ENCODE measurements at places on chromosomes 13 and 19. TPM values are rescaled to one million over a fixed set of nuclear protein-coding genes. Genes with fewer than 3 reads are reported as not detected.

DNA sequence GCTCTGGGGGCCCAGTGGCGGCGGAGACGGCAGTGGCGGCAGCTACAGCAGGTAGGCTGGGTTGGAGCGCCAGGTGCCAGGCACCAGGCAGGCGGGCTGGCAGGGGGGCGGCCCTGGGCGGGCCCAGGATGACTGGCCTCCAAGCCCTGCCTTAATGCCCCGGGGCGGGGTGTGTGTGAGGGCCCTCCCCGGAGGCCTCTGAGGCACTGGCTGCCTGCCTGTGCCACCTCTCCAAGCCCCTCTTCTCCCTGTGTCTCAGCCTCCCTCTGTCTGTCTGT lies at the start of gene KLK11:
Gene KLK11 (minus strand): TSS at position 63 of the 278 bp plus-strand sequence. CDS start 985 bp downstream, outside the sequence.
- H3K27me3 ChIP-seq: no peaks in the 10 kb centered on the region
- H3K36me3 ChIP-seq: no peaks in the 10 kb centered on the region
- H3K27ac ChIP-seq: no peak within 1 kb of the TSS
- H3K4me3 ChIP-seq: no peak within 1 kb of the TSS

DNA sequence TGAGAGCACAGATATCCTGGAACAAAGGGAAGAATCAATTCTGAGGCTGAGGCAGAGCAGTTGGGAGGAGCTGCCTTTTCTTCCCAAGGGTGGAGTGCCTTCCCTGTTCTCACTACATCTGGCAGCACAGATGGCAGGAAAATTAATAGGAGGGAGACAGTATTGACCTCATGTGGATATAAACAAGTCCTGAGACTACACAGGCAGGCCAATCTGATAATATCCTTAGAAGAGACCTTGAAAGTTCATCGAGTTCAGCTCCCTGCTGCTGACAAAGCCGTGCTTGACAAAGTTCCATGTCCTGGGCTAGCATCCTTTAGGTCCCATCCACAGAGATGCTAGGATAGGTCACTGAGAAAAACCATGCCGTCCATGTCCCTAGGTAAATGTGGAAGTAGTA lies 1451.5 kb downstream of the EFNB2 start:
- DNase-seq: no peak
- no peak overlapping the region for H3K4me3 ChIP-seq
- H3K27me3 ChIP-seq: no peaks in the 10 kb centered on the region
- no peaks in the 10 kb centered on the region for H3K4me1 ChIP-seq
- H3K27ac ChIP-seq: no peak overlapping the region

DNA sequence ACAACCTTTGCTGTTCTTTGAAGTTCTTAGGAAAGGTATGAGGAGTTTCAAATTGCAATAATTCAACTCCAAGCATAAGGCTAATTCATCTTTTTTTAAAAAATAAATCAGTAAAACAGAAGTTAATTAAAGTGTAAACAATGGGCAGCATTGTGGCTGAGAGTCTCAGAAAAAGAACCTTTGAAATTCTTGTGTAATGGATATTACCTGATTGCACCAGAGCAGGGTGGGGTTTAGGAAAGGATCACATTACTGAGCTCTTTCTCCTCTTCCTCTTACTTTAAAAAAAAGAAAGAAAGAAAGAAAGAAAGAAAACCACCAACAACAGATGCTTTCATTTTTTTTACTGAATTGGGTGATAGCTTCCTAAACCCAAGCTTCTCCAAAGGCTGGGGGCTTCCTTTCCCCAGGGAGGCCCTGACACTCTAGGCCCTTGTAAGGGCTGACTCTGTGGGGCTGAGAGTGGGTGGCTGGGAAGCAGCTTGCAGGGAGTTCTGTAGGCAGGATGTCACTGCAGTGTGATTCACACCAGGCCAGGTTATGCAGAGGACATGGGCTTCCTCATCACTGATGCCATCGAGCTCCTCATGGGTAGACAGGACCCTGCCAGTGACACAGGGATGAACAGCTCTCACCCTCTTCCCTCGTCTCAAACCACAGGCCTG lies 564.5 kb downstream of the FGF9 start:
- no peak overlapping the region for H3K27ac ChIP-seq
- H3K4me1 ChIP-seq: no peaks in the 10 kb centered on the region
- no peak overlapping the region for H3K4me3 ChIP-seq
- peak; percentile 14 for DNase-seq

- no peaks in the 10 kb centered on the region for H3K27me3 ChIP-seq
- H3K27ac ChIP-seq: peak overlapping the region; percentile 98
- peak overlapping the region; percentile 85 for H3K4me3 ChIP-seq
- H3K4me1 ChIP-seq: peaks cover 4% of the 10 kb centered on the region
Measured at GRCh38 chr19:2270157-2270422, 11.9 kb downstream of the PEAK3 start.

- no peaks in the 10 kb centered on the region for H3K4me1 ChIP-seq
- no peaks in the 10 kb centered on the region for H3K36me3 ChIP-seq
- H3K4me3 ChIP-seq: no peak overlapping the region
- no peak overlapping the region for H3K27ac ChIP-seq
Measured at GRCh38 chr13:23583491-23583890, 13.3 kb downstream of the TNFRSF19 start.

CLC gene
- total RNA-seq: not detected

GRCh38 chr13:31824705-31825517 lies 85.6 kb downstream of the RXFP2 start:
- H3K4me3 ChIP-seq: no peak overlapping the region
- H3K27ac ChIP-seq: no peak overlapping the region
- no peak for DNase-seq
- no peaks in the 10 kb centered on the region for H3K36me3 ChIP-seq

GRCh38 chr19:15666883-15667282 lies 6.0 kb upstream of the CYP4F12 start:
- no peak overlapping the region for H3K27ac ChIP-seq
- H3K4me3 ChIP-seq: no peak overlapping the region
- no peak for DNase-seq
- no peaks in the 10 kb centered on the region for H3K4me1 ChIP-seq

DNA sequence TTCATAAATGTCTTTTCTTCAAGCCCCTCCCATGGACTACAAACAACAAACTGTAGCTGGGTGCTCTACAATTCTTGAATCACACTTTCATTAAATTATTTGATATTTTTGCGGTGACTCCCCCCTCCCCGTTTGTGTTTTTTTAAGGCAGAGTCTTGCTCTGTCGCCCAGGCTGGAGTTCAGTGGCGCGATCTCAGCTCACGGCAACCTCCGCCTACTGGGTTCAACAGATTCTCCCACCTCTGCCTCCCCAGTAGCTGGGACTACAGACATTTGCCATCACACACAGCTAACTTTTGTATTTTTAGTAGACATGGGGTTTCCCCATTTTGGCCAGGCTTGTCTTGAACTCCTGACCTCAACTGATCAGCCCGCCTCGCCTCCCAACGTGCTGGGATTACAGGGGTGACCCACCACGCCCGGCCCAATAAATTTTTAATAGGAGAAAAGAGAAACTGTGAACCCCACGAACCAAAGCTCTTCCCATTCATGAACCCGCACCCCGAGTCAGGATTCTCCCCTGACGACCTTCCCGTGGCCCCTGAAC lies 703 bp downstream of the ZNF506 start:
- no peak for DNase-seq
- no peaks in the 10 kb centered on the region for H3K27me3 ChIP-seq
- peak overlapping the region; percentile 99 for H3K4me3 ChIP-seq
- no peaks in the 10 kb centered on the region for H3K4me1 ChIP-seq
- H3K36me3 ChIP-seq: no peaks in the 10 kb centered on the region

- no peaks in the 10 kb centered on the region for H3K27me3 ChIP-seq
- peaks cover 3% of the 10 kb centered on the region for H3K36me3 ChIP-seq
- DNase-seq: no peak
- no peak overlapping the region for H3K4me3 ChIP-seq
- no peaks in the 10 kb centered on the region for H3K4me1 ChIP-seq
Measured at GRCh38 chr13:97385854-97386253, 48.1 kb upstream of the RAP2A start.

- H3K36me3 ChIP-seq: no peaks in the 10 kb centered on the region
- H3K27me3 ChIP-seq: no peaks in the 10 kb centered on the region
- DNase-seq: peak; percentile 24
- H3K4me3 ChIP-seq: peak overlapping the region; percentile 93
- H3K27ac ChIP-seq: peak overlapping the region; percentile 25
Measured at GRCh38 chr13:79481685-79482052, 714 bp downstream of the NDFIP2 start.

DNA sequence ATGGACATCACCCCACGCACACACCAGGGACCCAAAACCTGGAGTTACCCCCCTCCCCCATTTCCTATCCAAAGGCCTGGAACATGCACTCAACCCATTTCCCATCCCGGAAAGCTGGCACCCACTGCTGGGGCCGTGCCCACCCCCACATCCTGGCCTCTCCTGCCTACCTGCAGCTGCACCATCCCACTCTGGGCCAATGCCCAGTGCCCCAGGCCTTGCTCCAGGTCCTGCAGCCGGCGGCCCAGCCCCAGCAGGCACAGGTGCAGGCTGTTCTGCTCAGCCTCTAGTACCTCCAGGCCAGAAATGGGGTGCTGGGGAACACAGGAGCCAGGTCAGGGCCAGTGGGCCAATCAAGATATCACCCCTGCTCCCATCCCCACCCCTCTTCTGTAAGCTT lies 1.7 kb downstream of the SYNE4 start:
- H3K4me1 ChIP-seq: no peaks in the 10 kb centered on the region
- no peak overlapping the region for H3K27ac ChIP-seq
- H3K36me3 ChIP-seq: no peaks in the 10 kb centered on the region
- no peaks in the 10 kb centered on the region for H3K27me3 ChIP-seq

DNA sequence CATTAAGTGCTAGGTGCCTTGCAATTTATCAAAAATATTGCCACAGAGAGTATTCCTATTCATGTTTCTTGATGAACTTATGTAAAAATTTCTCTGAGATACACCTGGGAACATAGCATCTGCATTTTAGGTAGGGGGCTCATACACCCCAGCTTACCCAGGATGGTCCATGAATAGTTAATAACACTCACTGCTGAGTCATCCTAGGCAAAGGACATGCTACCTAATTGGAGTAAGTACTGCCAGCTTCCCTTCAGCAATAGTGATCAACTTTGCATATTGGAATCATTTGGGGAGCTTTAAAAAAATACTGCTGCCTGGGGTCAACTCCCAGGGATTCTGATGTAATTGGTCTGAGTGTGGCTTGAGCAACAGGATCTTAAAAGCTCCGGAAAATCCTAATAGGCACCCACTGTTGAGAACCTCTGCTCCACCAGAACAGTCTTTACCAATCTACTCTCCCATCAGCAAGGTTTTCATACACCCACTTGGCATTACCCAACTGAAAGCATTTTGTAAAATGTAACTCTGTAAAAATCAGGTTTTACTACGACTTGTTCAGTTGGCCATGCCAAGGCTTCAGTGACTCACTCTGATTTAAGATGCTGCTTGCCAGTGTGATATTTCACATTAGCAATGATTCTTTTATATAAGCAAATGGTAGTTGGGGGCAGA lies 67.2 kb upstream of the FNDC3A start:
- DNase-seq: no peak
- H3K4me1 ChIP-seq: no peaks in the 10 kb centered on the region
- H3K27ac ChIP-seq: no peak overlapping the region
- no peak overlapping the region for H3K4me3 ChIP-seq
- no peaks in the 10 kb centered on the region for H3K36me3 ChIP-seq

KLK11 gene
- 0.47 TPM for total RNA-seq

CASP14 gene
- total RNA-seq: 0.16 TPM

DNA sequence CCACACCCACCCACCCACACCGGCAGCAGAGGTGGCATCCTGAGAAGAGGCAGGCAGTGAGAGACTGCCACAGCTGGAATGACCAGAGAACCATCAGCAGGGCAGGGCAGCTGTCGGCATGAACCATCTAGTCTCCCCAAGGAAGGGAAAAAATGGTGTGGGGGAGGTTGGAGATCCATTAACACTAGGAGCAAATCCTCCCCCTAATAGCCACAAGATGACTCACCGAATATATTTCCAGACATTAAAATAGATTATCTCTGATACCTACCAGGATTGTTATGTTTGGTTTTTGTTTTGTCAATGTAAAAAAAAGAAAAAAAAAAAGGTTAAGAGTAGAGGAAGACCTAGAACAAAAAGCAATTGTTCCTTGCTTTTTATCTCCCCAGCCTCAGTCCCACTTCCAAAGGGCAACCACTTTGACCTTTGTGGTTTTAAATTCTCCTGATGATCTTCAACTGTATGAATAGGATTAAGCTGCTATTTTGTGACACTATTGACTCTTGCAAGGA lies 34.2 kb downstream of the THSD1 start:
- no peaks in the 10 kb centered on the region for H3K4me1 ChIP-seq
- H3K4me3 ChIP-seq: no peak overlapping the region
- H3K36me3 ChIP-seq: no peaks in the 10 kb centered on the region
- H3K27ac ChIP-seq: no peak overlapping the region
- no peak for DNase-seq
- H3K27me3 ChIP-seq: no peaks in the 10 kb centered on the region

GRCh38 chr19:12639901-12640613 lies 26.5 kb downstream of the MAN2B1 start:
- H3K4me3 ChIP-seq: no peak overlapping the region
- H3K27ac ChIP-seq: no peak overlapping the region
- peak; percentile 93 for DNase-seq

DNA sequence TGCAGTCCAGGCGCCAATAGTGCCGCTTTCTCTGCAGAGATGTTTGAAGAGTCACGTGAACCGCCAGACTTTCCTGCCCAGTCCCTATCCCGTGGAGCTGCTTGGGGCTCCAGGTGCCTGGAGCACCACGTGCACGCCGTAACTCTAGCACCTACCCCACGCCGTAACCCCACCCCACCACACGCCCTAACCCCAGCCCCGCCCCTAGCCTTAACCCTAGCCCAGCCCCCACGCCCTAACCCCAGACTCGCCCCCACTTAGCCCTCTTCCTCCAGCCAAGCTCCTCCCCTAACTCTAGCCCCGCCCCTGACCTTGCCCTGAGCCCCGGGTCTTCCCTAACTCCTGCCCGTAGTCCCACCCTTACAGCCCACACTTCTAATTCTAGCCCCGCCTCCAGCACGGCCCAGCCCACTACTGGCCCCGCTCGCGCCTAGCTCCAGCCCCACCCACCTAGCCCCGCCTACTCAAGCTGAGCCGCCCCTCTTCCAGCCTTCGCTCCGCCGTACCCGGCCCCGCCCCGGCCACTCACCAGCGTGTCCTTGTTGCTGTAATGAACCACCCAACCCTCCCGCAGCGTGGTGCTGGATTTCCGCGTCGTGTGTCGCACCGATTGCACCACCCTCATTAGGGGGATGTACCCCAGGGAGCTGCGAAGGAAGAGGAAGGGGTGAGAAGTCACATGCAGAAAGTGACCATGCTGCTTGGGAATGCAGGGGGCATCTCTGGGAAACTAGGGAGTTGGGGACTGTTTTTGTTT lies 19.5 kb downstream of the PRKD2 start:
- DNase-seq: peak; percentile 94
- H3K4me3 ChIP-seq: no peak overlapping the region
- H3K4me1 ChIP-seq: peaks cover 2% of the 10 kb centered on the region
- H3K27me3 ChIP-seq: no peaks in the 10 kb centered on the region
- no peak overlapping the region for H3K27ac ChIP-seq

DNA sequence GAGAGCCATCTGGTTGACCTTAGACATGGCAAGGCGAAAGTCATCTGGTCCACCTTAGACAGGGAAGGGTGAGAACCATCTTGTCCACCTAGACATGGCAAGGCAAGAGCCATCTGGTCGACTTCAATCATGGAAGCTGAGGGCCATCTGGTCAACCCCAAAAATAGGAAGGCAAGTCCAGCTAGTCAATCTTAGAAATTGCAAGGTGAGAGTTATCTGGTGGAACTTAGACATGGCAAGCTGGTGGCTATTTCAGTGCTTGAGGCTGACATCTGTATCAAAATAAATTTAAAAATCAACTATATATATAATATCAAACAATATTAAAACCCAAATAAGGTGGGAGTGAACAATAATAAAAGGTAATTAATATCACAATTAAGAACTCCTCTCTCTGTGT lies 83.9 kb downstream of the ZNF726 start:
- no peaks in the 10 kb centered on the region for H3K27me3 ChIP-seq
- no peaks in the 10 kb centered on the region for H3K4me1 ChIP-seq
- H3K36me3 ChIP-seq: no peaks in the 10 kb centered on the region
- DNase-seq: no peak
- H3K4me3 ChIP-seq: no peak overlapping the region
- no peak overlapping the region for H3K27ac ChIP-seq
